ENCODE measurements at places on chromosomes 2 and 18.

- DNase-seq, result no peak
Observed at GRCh38 chr2:5007596-5007995, 684.6 kb upstream of the SOX11 start.

DNA sequence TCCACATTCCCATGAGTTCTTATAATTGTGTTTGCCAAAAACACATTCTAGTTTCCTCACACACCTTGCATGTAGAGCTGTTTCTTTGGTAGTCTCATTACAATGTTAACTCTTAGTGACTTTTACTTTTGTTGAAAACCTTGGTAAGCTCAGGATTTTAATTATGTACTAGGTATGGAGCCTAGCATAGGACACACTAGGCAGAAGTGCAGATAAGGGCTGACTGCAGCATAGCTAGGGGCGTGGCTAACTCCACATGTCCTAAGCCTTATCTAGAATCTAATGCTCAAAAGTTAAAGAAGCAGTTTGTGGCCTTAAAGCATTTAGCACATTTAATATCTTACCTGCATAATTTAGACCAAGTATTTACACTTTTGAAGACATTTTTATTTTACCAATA is 153.7 kb upstream of the FBXO11 start:
- DNase-seq, result no peak

DNA sequence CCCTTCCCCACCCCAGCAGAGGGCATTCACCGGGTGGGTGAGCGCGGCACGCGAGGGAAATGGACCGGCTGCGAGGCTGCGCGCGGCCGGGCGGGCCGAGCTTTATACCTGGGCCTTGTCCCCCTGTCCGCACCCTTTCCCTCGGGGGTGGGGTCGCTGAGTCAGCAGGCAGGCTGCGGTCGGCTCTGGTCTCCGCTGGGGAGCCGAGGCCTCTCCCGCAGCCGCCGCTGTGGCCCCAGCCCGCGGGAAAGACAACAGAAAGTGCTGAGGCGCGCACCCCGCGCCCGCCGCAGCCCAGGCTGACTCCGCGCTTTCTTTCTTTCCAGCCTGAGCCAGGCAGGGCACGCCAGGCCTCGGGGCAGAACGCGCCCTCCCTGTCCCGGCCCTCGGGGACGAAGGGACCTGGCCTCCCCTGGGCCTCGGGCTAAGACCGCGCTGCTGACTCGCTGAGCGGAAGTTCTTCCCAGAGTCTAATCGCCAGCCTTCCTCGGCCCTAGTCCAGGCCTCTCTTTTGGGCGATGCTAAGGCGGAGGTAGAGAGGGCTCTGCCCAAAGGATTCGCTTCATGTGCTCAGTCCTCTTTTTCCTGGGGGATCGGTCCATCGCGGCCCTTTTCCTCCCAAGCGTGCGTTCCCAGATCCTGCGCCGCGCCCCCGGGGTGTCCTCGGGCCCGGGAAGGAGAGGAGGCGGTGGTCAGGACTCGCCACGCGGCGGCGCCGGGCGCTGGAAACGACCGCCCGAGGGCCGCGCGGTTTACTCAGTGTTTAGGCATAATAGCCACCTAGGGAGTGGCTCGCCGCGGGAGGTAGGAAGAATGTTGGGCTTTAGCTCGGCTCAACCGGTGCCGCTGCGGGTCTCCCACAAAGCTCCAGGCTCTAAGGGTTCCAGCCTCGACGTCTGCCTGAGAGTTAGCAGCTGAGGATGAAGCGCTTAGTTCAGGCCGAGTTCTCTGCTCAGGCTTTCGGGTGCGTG is at the start of gene CRYBA2:
Gene CRYBA2 (minus strand): TSS at position 78 of the 971 bp plus-strand sequence. CDS start 246 bp downstream, outside the sequence.
- no peak for DNase-seq

GRCh38 chr2:76008001-76008702 is 297.4 kb upstream of the GCFC2 start:
- DNase-seq, result no peak

DNA sequence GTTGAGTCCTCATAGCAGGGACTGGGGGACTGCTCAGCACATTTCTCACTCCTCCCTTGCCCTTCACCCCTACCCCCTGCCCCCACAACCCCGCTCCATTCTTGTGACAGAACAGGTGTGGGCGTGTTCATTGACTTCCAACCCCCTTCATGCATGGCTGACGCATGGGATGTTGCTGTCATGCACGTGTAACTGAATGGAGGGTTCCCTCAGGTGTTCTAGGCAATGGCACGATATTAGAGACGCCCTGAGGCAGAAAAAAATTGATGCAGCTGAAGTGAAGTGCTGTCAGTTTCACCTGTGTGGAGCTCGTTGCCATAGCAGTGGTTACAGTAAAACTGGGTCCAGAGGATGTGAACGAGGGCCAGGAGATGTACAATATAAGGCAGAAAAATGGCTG is 6.5 kb upstream of the THOC1 start:
- no peak for DNase-seq

- DNase-seq, result no peak
Observed at GRCh38 chr2:217220228-217221013, 360.6 kb upstream of the TNP1 start.

DNA sequence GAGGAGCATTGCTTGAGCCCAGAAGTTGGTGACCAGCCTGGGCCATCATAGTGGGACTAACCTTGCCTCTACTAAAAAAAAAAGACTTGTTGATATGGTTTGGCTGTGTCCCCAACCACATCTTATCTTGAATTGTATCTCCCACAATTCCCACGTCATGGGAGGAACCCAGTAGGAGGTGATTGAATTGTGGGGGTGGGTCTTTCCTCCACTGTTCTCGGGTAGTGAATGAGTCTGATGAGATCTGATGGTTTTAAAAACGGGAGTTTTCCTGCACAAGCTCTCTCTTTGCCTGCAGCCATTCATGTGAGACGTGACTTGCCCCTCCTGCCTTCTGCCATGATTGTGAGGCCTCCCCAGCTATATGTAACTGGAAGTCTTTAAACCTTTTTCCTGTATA is 47.0 kb downstream of the PROC start:
- DNase-seq, result no peak

DNA sequence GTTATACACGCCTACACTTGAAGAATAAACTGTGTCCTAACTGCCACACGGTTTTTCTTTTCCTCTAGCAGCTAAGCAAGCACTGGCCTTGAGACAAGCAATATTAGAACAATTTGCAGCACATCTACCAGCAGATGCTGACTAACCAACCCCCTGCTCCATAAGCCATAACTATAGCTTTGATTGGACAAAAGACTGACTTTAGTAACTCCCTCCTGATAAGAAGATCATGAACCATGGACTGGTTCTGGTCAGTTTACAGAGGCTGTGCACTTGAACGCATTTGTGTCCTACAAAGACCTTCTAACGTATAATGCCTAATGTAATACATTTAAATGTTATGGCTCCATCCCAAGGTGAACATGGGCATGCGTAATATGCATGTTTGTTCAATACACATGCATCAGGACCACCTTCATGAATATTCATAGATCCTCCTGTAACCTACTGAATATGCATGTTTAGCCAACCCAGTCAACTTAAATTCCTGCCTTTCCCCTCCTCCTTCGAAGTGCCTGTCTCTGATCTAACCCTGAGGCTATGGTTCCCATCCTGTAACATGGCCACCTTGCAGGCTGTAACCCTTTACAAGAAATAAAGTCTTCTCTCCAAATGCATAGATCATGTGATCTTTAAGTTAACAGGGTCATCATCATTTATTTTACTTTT is 26.5 kb downstream of the SLC4A5 start:
- no peak for DNase-seq

DNA sequence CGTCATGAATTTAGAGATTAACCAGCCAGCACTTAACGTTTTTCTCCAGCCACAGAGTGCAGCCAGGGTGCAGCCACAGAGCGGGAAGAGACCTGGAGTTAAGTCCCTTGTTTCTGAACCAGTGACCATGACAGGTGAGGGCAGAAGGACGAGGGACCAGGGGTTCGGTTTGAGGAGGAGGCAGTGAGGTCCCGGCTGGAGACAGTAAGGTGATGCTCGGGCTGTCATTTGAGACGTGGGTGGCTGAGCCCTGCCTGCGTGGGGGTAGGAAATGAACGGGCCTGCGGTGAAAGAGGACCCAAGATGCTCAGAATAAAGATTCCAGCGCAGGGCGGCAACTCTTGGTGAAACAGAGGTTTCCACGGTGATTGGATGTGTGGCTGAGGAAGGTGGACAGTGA is 205.9 kb downstream of the SNTG2 start:
- DNase-seq, result no peak

GRCh38 chr2:8594731-8595427 is 87.0 kb upstream of the ID2 start:
- no peak for DNase-seq

- no peak for DNase-seq
Observed at GRCh38 chr2:176115883-176116813, at the start of gene HOXD10. TSS of gene HOXD10 (plus strand) at chr2:176116778. CDS start at chr2:176116834, 56 bp downstream.

Data from T-helper 1 cell (primary cell).